Activated CD4-positive, CD25-positive, alpha-beta regulatory T cell treated with anti-CD3 and anti-CD28 coated beads, Interleukin-2, amount 50 U/mL, for 72 hours (primary cell): ENCODE measurements at places on chromosomes 2 and 18.

DNA sequence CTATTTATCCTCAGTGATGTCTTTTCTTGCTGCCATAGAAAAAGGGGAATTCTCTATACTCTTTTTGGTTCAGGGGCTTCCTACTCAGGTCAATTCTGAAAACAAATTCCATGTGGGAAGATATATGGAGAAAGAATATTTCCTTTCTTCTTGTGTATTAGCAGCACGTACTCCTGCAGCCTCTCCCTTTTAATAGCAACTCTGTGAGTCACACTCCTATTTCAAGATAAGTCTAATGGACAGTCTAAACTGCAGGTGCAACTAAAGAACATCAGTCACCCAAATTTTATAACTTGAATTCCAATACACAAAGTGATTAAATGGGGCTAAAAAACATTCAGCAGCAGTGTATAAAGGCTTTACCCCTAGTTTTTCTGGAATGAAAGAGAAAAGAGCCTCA lies 942.2 kb downstream of the CNTNAP5 start:
- no peak for DNase-seq

DNA sequence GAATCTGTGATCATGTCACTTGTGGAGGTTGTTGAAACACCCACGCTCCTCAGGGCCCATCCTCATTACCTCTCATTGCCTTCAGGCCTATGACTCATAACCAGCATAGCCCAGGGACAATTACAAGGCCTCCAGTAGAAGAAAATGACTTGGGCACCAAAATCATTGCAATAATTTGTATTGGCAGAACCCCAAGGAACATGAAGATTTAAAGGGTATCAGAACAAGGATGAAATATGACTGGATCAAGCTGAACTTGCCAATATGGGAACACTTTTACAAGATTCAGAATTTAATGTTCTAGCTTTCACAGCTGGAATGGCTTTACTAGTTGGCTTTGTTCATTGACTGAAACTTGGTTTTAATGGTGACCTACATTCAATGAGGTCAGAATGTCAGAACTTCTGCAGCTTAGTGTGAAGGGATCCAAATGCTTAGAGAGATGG lies 156.4 kb downstream of the COPS8 start:
- DNase-seq, result no peak

DNA sequence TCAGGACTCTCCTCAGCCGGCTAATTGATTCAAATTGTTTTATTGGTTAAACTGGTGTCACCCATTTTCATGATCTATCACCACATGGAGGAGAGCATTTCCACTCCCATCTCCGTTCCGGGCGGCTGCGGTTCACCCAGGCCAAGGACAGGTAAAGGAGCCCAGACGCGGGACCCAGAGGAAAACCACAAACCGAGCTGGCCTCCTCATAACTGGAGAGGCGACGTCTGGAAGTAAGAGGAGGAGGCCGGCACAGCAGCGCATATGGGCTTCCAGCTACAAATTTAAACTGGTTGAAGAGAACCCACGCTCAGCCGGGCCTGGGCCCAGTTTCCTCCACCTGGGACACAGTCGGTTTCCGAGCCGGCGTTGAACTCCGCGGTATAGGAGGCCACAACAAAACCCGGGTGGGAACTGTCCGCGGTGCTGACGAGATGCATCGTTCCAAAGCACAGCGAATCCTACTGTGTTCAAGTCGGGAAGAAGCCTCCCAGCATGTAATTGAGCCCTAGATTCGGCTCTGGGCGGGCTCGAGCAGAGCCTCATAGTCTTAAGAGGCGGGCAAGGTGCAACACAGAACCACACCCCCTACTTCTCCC lies 3.0 kb upstream of the SKOR2 start:
- no peak for DNase-seq

DNA sequence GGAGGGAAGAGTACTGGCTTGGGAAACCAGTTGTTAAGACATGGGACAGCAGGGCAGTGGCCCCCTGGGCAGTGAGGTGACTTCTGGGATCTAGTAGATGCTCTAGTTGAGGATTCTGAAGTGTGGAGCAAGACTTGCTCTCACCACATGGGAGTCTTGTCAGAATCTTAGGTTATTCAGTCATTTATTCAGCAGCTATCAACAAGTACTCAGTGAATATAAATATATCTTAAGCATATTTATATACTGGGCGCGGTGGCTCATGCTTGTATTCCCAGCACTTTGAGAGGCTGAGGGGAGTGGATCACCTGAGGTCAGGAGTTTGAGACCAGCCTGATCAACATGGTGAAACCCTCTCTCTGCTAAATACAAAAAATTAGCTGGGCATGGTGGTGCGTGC lies 20.0 kb downstream of the STON1 start:
- DNase-seq, result no peak

- DNase-seq, result no peak
Measured at GRCh38 chr18:75231053-75231406, 20.4 kb downstream of the TSHZ1 start.

GRCh38 chr2:174607989-174608865 lies 10.6 kb upstream of the WIPF1 start:
- no peak for DNase-seq

- DNase-seq, result no peak
Measured at GRCh38 chr2:5782103-5782502, 89.9 kb downstream of the SOX11 start.

- DNase-seq, result no peak
Measured at GRCh38 chr2:105739944-105740530, 4.7 kb upstream of the NCK2 start.

DNA sequence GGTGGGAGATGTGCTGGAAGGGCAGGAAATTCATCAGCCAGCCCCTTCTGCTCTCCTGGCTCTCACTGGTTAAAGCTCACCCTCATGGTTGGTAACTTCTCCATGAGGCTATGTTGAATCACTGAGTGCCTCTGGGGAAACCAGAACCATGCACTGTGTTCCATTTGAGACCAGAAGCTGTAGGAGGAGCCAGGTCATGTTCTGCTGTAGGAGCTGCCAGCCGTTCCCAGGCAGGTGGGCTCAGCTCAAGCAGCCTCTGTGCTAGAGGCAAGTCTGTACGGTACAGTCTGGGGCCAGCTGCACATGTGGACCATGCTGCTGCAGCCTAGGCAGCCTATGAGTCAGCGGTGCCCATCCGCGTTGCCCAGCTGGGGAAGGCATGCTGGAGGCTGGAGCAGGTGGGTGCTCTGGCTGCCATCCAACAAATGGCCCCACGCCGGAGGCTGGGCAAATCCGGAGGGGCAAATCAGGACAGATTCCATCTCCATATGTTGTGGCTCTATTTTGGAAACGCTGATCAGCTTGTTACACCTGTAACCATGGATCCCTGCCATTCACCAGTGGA lies 22.0 kb upstream of the KCNF1 start:
- DNase-seq, result no peak

- no peak for DNase-seq
Measured at GRCh38 chr18:76497021-76497420, 2.0 kb upstream of the ZNF516 start.

DNA sequence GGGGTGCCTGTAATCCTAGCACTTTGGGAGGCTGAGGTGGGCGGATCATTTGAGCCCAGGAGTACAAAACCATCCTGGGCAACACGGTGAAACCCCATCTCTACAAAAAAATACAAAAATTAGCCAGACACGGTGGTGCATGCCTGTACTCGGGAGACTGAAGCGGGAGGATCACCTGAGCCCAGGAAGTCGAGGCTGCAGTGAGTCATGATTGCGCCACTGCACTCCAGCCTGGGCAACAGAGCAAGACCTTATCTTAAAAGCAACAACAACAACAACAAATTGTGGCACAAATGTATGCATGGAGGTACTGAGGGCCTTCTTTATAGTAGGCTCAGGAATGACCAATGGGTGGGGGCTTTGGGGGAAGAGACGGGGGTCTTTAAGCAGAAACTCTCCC lies 38.5 kb downstream of the HPCAL1 start:
- no peak for DNase-seq

GRCh38 chr18:21997207-21998143 lies 171.9 kb upstream of the GATA6 start:
- no peak for DNase-seq

DNA sequence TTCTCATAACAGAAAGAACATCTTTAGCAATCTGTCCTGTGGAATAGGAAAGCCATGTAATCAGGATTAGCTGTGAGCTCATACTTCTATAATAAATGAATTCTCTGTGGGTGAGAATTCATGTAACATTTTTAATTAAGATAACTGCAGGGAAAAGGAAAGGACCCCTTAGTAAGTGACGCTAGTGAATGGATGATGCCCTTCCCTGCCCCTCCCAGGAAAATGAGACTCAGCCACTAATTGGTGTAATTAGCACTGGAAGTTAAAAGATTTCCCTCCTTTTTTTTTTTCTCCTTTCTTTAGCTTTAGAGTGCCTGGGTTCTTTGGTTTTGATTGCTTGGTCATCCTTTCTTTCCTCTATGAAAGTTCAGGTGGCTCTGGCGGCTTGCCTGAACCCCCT lies 90.3 kb downstream of the VWA3B start:
- no peak for DNase-seq

DNA sequence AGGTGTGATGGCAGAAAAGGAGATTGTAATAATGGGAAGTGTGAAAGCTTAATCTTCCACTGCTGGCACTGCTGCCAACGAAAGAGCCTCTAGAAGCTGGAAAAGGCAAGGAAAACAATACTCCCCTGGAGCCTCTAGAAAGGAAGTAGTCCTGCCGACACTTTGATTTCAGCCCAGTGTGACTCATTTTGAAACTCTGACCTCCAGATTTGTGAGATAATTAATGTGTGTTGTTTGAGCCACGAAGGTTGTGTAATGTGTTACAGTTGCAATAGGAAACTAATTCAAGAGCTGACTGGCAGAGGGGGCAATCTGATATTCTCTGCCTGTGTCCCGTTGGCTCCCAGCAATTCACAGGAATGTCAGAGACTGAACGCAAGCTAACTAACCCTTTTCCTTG lies 219.2 kb upstream of the UBE2E3 start:
- no peak for DNase-seq

DNA sequence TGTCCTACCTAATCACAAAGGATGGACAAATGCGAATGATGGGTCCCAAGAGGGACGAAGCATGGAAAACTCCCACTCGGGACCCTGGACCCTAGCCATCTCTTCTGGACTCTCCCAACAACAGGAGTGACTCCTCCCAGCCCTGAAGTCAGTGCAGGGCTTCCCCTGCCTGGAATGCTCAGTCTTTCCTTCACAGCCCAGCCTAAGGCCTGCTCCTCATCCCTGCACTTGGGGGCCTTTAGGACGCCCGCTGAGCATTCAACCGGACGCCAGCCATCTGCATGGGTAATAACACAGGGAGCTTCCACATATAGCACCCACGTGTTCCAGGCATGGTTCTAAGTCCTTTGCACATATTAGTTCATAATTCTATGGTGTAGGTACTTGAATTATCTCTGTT lies 237.5 kb downstream of the KLHL29 start:
- no peak for DNase-seq

DNA sequence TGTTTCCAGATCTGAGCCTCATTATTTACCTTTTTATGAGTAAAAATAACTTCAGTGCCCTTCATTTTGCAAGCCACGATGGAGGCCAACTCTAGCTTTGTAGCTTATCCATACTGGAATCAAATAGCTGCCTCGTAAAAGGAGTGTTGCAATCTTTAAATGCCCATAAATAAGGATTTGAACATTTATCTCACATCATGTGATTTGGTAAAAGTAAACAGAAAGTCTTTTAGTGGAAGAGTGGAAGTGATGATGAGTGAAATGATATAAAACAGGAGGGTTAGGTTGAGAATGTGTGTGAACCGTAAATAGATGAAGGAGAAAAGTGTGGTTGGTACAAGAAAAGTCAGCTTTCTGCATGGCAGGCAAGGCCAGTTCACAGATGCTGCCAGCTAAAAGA lies 348.9 kb downstream of the OSR1 start:
- DNase-seq, result no peak

DNA sequence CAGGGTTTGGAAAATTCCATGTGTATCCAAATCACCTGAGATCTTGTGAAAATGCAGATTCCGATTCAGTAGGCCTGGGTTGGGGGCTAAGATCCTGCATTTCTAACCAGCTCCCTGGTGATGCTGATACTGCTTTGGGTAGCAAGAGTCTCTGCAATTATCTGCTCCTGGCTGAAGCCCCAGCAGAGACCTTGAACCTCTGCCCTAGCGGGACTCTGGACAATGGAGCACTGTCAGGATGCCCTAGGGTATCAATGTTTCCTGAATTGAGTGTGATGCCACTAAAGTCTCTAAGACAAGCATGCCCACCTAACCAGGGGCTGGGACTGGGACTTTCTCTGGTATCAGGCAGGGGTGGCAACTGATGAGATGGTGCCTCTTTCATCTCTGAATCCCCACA lies 49.4 kb upstream of the KLHL29 start:
- DNase-seq, result no peak

GRCh38 chr2:240981871-240982800 lies 16.3 kb upstream of the SNED1 start:
- no peak for DNase-seq

GRCh38 chr18:31064130-31064529 lies 21.6 kb upstream of the DSC3 start:
- no peak for DNase-seq

DNA sequence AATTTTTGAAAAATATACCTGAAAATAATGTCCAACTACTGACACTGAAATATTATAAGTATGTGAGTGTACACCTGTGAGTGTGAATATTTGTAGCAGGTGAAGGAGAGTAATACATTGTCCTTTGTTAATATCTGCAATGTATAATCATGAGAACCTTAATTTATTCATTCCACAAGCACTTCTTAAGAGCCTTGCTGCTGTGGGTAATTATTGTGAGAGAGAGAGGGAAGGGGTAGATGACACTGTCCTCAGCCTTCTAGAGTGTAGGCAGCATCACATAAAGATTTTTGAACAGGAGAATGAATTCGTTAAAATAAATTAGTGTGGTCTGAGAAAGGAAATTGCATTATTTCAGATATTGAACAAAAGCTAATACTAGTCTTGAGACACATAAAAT lies 157.2 kb downstream of the MAP2 start:
- DNase-seq, result no peak

- no peak for DNase-seq
Measured at GRCh38 chr2:18835787-18836186, 246.4 kb upstream of the NT5C1B start.

DNA sequence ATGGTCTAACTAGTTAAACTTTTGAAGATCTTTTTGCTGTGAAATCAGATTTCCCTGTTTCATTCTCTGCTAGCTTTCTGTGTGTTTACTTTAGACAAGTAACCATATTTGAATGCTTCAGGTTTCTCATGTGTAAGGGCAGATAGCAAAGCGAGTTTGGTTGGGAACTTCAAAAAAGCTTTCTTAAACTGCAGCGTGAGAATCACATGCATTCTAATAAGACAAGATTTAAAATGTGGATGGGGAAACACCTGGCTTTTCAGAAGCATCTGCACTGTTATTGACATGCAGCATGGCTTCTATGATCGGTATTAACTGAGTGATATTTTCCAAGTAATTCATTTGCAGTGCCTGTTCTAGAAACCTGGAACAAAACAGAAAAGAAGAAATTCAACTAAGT lies 119.3 kb downstream of the ABCA12 start:
- DNase-seq, result no peak

- no peak for DNase-seq
Measured at GRCh38 chr2:72109904-72110303, 37.8 kb downstream of the CYP26B1 start.

DNA sequence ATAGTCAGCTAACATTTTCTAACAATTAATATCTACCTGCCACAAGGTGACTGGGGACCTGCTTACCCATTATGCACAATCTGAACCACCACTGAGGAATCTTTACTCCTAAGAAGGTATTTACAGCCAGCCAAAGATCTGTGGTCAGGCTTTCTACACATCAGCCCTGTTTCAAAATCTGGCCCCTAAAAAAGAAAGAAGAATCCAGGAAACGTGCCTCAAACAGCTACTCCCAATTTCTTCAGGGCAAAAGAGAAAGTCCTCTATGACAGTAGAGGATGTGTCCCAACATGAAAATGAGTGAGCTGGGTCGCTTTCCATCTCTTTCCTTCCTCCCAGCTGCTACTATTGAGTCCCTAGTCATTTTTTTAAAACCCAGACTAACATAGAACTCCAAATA lies 79.5 kb downstream of the EPB41L3 start:
- no peak for DNase-seq
